ENCODE measurements at places on chromosomes 5 and 9. TPM values are rescaled to one million over a fixed set of nuclear protein-coding genes. Genes with fewer than 3 reads are reported as not detected.

- DNase-seq: no peak
Observed at GRCh38 chr9:35756275-35757225, 2.5 kb upstream of the MSMP start.

DNA sequence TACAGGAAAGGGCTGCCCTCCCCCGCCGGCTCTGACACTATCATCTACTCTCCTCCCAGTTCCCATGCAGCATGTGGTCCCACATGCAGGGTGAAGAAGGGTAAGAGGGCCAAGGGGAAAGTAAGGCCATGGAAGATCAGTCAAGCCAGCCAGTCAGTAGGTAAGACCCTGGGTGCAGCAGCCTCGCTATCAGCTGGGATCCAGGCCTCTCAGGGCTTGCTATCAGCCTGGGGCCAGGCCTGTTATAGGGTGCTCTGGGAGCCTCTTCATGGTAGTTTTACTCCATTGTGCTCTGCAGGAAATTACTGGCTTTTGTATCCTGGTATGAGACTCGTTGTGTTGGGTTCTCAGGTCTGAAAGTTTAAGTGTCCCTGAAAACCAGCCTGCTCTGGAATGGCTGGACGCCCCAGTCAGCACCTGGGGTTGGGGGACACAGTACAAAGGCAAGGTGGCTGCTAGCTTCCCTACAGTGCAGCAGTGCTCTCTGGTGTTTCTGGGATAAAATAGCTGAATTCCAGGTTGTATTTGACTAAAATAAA, 21.4 kb downstream of the SLC22A4 start:
- no peak for DNase-seq

- DNase-seq: peak; percentile 47
Observed at GRCh38 chr9:101449071-101449721, 13.6 kb upstream of the ALDOB start.

- DNase-seq: no peak
Observed at GRCh38 chr5:125835293-125836172, 587.7 kb upstream of the GRAMD2B start.

OR1J4 gene
- not detected for total RNA-seq

SH2D3C gene
- total RNA-seq: 20.8 TPM

ARHGEF39 gene
- total RNA-seq: 2.8 TPM
